ENCODE measurements at places on chromosomes 1 and 21.

DNA sequence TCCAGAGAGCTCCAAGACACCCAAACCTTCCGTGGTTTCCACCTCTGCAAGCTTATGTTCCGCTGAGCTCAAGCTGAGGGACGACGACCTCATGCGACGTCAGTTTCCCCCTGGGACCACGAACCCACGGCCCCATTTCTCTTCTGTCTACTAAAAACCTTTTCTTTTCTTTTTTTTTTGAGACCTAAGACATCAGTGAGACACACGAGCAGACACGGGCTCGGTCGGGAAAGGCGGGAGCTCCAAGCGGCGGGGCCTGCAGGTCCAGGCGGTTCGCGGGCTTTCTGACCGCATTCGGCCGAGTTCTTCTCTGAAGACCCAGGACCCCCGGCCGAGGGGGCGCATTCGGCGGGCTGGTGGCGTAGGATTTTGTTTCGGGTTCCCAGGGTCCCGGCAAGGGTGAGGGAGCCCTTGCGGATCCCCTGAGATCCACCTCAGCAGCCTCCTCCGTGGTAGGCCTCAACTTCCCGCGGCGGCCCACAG lies 402 bp downstream of the C21orf58 start:
- DNase-seq, result no peak

DNA sequence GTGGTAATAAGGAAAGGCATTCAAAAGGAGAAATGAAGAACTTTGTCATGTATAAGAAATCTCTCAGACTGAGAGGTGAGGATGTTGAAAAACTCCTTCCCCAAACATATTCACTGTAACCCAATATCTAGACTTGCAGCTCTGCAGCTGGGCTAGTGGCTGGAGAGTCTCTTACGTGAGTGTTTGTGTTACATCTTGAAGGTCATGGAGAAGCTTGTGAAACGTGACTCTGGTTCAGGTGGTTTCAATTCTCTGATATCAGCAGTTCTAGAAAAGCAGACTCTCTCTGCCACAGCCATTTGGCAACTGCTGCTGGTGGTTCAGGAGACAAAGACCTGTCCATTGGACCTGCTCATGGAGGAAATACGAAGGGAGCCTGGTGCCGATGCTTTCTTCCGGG lies 55.0 kb upstream of the EPHA8 start:
- DNase-seq, result no peak

DNA sequence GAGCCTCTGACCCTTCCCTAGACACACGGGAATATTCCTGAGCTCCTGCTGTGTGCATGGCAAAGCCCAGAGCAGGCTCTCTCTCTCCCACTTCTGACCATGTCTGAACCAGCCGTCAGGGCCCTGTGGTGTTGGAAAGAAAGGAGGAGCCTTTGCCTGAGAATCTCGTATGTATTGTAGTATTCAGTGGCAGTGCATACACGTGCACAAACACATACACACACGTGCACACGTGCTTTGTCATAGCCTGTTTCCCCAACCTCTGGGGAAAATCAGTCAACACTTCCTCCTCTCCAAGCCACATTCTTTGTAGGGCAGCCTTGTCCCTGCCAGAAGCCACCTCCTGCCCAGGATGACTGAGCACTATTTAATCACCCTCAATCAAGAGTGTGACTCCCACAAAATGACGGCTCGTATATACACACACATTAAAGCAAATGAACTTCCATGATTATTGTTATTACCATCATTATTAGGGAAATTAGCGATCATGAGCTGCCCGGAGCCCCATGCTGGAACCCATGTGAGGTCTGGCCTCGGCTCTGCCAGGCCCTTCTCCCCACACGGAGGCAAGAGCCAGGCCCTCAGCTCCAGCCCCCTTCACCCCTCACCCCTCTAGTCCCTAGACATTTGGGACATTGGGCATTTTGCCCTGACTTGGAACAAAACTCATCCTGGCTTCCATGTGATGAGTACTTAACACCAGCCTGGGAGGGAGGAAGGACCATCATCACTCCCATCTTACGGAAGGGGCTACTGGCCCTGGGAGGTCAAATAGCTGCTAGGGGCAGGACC lies 331.9 kb downstream of the NPHP4 start:
- no peak for DNase-seq

DNA sequence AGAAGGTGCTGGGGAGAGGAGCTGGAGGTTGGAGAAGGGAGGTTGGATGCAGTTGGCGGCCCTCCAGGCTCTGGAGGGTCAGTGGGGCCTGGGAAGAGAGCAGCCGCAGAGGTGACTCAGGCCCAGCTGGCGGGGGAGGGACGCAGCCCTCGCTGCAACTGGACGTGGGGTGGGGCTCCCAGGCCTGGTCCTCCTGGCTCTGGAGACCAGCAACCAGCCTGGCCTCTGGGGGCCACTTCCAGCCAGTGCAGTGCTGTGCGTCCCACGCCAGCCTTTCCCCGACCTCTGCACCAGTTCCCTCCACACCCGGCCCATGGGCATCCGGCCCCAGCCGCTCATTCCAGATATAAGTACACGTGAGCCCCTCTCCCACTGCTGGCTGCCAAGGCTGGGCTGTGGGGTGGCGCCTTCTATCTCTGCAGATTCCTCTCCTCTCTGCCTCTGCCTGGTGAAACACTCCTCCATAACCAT lies 38.0 kb upstream of the COL18A1 start:
- DNase-seq, result peak; percentile 92

GRCh38 chr1:162854245-162854882 lies 6.6 kb downstream of the CCDC190 start:
- DNase-seq, result no peak

DNA sequence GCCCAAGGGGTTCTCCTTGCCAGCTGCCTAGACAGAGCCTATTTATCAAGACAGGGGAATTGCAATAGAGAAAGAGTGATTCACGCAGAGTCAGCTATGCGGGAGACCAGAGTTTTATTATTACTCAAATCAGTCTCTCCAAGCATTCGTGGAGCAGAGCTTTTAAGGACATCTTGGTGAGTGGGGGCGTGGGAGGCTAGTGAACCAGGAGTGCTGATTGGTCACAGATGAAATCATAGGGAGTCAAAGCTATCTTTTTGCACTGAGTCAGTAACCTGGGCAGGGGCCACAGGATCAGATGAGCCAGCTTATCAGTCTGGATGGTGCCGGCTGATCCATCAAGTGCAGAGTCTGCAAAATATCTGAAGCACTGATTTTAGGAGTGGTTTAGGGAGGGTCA lies 64.8 kb upstream of the MRPS6 start:
- DNase-seq, result no peak

DNA sequence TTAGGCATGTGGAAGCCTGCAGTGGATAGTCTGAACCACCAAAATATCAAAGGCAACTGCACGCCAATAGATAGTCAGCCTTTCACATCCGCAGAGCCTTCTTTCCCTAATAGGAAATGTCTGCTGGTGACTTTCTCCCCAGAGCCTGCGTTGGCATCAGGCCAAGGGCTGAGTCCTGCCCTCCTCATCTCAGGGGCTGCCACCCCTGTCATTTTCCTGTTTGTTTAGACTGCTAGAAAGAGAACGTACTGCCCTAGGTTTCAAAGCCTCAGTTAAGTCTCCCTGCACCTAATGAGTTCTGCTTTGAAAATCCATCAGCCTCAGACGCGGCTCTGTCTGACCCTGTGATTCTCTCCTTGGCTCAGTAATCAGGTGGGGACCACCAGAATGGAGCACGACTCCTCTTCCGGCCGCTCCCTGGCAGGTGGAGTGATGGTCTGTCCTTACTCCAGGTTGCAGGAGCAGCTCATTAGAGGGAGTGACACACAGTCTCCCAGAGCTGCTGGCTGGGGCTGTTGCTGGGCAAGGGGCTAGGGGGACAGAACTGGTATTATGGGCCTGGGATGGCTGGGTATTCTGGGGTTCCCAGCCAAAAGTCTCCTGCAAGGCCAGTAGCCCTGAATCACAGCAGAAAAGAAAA lies 27.3 kb downstream of the STUM start:
- no peak for DNase-seq

- no peak for DNase-seq
Observed at GRCh38 chr1:33365560-33365997, 44.7 kb upstream of the A3GALT2 start.

DNA sequence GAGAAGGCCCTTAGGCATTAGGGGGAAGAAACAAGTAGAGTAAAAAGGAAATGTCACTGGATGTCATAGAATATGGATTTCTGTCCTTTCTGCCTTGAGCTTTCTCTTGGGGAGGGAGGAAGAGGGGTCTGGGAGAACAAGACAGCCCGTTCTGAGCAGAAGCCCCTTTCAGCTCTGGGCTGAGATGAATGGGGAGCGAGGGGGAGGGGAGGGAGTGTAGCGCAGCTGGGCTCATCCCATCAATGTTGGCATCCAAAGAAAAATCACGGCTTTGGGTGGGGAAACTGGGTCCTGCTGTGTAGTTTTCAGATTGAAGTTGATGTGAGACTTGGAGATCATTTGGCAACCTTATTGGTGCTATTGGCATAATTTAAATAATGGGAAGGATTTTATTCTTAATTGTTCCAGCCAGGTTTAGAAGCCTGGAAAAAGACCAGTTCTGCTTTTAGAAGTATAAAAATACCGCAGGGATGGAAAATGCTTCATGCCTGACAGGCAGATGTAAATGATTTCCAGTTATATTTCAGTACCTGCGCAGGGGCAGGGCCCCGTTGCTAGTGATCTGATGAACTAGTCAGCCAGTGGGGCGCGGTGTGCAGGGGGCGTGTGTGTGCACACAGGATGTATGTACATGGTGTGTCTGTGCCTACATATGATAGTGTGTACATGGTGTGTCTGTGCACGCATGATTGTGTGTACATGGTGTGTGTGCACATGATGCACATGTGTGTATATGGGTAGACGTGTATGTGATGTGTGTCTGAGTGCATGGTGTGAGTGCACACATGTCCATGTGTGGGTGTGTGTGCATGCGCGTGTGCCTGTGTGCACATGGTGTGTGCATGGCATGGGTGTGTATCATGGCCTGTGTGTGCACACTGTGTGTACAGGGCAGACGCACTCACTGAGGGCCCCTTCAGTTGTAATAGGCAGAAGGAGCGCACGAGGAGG lies 36.0 kb downstream of the ABCG1 start:
- no peak for DNase-seq

DNA sequence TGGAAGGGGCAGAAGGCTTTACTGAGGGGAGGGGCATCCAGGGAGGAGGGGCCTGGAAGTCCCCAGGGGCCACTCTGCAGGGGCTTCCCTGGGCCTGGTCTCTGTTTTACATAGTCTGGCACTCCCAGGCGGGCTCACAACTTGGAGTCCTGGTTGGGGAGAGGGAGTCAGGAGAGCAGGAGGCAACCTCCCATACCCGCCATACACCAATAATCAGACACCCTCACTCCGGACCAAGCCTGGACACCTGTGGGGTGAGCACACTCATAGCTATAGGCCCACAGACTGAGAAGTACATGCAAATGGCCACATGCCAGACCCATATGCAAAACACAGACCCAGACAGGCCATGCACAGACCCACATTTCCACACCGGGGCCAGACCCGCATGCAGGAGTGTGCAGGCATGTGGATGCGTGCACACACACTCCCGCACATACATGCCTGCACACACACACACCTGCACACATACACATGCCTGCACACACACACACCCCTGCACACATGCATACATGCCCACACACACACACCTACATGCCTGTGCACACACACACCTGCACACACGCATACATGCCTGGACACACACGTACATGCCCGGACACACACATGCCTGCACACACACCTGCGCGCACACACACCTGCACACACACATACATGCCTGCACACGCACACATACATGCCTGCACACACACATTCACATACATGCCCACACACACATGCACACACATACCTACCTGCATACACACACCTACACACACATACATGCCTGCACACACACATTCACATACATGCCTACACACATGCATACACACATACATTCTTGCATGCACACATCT lies 89.5 kb upstream of the RUNX3 start:
- no peak for DNase-seq

GRCh38 chr1:154423304-154423987 lies 18.3 kb downstream of the IL6R start:
- no peak for DNase-seq

DNA sequence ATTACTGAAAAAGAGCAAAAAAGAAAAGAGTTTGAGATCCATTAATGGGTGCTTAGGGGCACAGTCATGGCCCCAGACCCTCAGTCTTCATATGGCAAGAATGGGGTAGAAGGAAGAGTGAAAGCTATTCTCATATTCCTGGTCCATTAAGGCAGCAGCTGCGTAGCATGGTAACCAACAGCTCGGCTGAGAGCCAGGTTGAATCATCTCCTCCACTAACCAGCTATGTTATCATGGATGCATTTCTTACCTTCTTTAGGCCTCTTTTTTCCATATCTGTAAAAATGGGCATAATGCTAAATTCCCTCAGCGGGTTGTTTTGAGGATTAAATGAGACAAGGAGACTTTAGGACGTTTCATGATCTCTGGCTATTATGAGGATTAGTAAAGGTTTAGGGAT lies 15.0 kb upstream of the SARS1 start:
- DNase-seq, result no peak

DNA sequence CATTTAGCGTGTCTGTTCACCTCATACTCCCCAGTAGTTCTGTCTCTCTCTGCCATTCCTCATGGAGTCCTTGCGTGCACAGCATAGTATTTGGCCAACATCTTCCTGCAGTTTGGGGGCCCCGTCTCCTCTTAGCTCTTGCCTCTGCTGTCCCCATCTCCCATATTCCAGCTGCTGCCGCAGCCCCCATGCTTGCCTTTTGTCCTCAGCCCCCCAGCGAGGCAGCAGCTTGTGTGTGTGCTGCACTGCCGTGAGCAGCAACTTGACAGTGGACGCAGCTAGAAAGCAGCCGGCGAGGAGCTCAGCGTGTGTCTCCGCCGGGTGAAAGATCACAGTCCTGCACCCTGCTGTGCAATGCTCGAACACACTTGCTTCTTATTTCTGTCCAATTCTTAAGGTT lies 164.2 kb upstream of the COL6A1 start:
- DNase-seq, result peak; percentile 78

DNA sequence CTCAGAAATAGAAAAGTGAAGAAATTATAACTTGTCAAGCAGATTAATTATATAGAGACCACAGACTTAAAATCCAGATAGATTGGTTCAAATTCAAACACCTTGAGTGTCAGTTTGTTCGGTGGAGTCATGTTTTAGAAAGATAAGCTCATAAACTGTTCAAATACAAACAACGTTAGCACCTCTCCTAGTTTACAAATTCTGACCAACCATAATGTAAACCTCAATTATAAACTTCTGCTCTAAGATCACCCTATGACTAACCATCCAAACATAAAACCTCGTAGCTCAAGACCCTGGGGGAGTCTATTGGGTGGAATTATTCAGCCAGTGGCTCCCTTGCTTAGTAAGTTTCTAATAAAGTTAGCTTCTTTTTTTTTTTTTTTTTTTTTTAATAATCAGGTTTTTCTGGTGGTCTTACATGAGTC lies 12.4 kb downstream of the CBR1 start:
- DNase-seq, result no peak

DNA sequence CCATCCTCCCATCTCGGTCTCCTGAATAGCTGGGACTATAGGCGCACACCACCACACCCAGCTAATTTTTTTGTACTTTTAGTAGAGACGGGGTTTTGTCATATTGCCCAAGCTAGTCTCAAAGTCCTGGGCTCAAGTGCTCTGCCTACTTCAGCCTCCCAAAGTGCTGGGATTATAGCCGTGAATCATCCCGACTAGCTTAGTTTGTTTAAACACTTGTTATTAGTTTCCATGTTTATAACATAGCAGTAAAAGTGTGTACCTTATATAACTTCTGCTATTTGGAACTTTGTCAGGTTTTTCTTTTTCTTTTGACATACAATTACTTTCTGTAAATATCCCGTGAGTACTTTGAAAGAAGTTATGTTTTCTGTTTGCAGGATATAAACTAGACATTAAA lies 60.6 kb upstream of the C1orf21 start:
- DNase-seq, result no peak

- DNase-seq, result no peak
Observed at GRCh38 chr1:2354511-2355372, 36.6 kb downstream of the MORN1 start.

Measured in brain pericyte (primary cell).